Umbilical cord (tissue), 2 donors: ENCODE measurements at places on chromosomes 1 and 21.
A peak's percentile ranks its signal among the peaks of the same experiment; 100 is the strongest.

DNA sequence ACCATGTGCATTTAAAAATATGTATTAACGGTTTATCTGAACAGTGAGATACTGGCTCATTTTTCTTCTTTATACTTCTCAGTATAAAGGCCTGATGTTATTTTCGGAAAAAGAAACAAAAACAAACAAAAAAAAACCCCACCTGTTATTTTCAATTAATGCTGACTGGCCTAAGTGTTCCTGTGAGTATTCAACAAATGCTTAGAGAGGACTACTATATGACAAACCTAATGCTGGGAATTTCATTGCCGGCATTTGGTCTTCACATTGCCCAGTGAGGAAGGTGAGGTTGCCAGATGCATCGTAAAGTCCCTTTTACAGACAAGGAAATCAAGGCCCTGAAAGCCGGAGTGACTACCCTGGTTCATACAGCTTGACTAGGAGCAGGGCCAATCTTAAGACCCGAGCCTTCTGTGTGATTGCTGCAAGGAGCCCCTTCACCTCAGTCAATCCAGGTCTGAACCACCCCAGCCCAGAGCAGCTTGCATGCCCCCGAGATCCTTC, 599 bp downstream of the MRPL24 start:
- DNase-seq = no peak

DNA sequence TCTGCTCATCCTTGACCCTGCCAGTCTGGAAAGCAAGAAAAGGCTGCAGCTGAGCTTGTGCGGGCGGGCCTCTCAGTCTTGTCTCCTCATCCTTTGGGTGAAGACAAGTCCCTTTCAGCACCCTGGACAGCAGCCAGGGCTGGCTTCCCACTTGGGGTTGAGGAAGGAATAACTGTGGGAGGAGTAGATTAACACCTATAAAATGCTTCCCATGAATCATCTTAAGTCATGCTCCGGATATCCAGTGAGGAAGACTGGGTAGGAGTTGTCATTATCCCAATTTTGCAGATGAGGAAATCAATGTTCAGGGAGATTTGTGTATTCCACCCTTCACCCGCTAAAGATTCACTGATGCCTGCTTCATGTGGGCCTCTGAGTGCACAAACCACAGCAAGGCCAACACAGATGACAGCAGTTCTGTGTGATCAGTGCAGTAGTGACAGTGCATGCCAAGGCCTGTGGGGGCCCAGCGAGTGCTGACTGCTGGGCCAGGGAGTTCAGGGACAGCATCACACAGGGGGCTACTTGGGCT, 20.1 kb upstream of the COL16A1 start:
- DNase-seq = peak; percentile 79

DNA sequence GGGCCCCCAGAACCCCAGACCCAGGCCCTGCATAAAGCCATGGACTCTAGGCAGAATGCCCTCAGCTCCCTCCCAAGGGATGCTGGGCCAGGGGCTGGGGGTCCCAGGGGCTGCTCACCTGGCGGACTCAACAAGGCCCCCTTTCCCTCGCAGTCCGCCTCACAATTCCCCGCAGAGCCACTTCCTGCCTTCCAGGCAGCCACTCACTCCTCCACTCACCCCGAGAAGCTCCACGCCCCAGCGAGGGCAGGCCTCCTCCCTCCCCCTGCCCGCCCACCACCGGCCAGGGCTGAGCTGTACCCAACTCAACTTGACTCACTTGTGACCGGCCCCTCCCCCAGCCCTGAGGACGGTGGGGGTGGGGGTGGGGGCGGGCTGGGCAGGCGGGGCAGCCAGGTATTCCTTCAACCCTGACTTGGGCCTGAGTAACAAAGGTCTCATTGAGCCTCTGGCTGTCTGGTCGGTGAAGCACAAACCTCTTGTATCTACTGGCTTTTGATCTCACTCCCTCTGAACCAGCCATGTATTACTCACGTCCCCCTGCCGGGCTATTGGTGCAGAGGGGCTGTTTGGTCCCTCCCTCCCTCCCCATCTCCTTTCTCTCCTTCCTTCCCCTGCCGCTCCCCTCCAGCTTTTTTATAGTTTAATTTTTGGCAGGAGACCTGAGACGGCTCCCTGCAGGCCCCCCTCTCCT, 5.9 kb downstream of the BLACAT1 start:
- peak; percentile 75 for DNase-seq

- no peak for DNase-seq
Measured at GRCh38 chr1:28494737-28495136, 11.1 kb upstream of the RCC1 start.

DNA sequence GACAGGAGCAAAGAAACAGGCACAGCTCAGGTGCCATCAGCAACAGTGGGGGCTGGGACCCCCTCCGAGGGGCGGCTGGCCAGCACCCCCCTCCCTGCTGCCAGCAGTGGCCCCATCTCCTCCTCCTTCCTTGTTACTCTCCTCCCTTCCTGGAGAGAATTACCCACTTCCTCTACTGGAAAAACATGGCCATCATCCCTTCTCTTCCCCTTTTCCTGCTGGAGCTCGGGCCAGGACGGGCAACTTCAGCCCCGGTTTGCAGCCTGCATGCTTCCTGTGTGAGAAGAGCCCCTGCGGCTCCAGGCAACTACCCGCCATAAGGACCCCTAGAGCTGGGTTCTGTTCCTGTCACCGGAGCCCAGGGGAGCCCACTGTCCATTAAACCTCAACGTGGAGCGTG, 17.6 kb downstream of the MEGF6 start:
- DNase-seq = no peak

DNA sequence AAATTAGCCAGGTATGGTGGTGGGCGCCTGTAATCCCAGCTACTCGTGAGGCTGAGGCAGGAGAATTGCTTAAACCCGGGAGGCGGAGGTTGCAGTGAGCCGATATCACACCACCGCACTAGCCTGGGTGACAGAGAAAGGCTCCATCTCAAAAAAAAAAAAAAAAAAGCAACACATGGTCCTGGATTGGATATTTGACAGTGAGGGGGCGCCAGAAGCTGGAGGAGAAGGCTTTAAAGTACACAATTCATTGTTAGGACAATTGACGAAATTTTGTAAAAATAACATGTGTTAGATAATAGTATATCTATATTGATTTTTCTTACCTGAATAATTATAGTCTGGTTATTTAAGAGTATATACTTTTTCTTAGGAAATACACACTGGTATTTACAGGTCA, 50.2 kb upstream of the USP25 start:
- no peak for DNase-seq

DNA sequence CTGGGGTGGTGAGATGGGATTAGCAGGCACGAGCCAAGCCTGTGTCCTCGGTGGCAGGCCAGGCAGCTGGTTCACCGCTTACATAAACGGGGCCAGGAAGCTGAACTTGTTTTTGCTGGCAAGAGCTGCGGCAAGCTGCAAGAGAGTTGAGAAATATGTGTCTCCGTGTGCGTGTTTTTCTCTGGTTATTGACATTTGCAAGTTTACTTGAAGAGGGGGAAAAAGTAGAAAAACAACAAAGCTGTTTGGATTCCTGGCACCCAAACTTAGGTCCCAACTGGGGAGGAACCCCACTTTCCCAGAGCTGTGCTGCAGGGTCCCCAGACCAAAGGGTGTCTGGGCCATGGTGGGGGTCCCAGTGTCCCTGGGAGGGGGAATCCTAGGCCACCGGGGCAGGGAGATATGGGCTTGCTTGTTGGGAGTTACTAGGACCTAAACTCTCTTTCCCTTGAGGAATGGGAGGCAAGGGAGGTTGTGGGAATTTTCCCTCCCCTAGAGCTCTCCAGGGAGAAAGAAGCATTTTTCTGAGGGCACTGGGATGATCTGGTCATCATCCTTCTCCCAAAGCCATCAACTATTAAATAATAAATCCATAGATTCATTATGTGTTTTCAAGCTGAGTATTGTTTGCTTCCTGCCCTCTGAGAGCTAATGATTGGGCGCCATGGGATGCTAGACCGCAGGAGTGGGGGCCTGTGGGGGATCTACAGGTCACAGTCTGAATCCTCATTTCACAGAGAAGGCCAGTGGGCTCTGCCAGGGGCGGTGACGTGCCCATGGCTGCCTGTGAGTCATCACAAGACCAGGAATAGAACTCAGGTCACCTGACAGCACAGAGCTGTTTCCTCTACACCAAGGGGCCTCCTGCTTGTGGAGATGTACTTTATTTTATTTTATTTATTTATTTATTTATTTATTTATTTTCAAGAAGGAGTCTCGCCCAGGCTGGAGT, 14.8 kb downstream of the IL6R start:
- DNase-seq = peak; percentile 70
